ENCODE measurements at places on chromosomes 7 and 10.

DNA sequence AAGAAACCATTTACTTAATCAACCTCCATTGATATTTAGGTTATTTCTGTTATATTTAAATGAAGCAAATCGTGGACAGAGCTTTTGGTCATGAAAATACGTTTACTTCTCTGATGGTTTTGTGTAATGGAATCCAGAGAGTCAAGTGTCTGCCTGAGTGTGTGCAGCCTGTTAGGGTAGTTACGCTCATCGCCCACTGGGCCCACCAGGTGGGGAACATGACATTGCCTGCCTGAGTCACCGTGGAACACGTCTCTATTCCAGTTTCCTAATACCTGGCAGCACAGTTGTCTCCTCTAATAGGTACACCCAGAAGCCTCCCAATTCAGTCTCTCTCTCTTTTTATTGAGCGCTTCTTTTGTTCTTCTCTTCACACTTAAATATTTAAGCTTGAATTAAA, 91.0 kb downstream of the ADCY1 start:
- DNase-seq: no peak

DNA sequence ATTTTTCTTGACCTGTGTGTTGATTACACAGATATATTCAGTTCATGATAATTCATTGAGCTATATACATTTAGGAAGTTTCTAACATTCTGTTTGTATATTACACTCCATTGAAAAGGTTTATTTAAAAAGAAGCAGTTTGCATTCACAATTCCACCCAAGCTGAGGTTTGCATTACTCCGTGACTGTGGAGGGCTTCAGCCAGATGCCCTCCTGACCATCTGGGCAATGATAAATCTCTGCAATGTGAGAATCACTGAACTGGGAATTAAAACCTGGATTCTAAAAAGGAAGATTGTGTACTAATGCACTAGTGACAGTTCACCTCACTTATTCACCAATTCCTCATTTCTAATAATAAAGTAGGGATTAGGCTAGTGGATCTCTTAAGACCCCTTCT, 36.4 kb upstream of the CYP2C9 start:
- DNase-seq: no peak

DNA sequence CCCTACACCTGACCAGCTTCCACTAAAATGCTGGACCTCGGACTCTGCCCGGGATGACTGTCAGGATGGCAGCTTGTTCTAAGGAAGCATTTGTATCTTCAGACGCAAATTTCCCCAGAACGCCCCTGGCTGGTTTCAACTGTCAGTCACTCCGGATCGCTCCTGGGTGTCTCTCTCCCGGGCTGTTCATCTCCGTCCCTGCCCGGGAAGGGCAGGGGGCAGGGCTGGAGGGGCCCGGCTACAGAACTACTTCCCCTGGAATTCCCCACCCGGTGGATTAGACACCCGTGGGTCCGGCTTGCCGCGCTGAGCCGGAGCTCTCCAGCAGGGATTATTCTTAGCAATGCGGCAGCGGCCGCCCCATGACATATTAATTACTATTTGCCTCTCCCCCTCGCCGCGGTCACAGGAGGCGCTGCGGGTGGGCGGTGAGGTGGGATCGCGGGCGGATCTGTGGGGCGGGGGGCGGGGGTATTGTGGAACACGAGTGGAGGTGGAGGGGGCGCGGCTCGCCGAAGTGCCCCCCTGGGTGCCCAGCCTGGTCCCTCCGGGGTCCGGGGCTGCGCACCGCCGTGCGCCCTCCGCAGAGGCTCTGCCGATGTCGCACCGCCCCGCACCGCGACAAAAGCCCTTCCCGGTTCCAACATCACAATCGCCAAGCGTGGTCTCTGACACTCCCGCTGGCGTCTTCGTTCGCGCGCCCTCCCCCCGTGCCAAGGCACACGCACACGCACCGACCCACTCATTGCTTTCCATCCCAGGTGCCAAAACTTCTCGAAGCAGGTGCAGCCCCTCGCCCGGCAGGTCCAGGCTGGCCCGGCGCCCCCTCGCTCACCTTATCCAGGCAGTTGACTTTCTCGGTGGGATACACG, 276.1 kb upstream of the NEBL start:
- DNase-seq: no peak

GRCh38 chr7:50731703-50732582, 50.8 kb downstream of the GRB10 start:
- no peak for DNase-seq

DNA sequence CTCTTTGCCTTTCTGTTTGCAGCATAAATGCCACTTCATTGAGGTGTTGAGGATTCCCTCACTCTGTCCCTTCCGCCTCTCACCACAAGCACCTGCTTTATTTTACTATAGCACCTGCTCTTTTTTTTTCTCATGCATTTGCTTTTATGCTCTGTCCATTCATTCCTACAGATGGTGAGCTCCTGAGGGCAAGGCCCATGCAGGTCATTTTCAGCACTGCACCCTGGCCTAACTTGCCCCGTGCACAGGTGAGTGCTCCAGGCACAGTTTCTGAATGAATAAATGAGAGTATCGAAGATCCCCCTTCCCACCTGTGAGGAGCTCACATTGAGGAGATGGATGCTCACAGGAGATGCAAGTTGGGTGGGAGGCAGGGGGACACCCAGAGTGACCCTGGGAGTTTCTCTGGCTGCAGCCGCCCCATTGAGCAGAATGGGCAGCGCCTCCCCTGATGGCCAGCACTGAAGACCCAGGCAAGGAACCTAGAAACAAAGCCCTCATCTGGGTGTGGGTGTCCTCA, 1.2 kb upstream of the AKR1E2 start:
- DNase-seq: no peak

DNA sequence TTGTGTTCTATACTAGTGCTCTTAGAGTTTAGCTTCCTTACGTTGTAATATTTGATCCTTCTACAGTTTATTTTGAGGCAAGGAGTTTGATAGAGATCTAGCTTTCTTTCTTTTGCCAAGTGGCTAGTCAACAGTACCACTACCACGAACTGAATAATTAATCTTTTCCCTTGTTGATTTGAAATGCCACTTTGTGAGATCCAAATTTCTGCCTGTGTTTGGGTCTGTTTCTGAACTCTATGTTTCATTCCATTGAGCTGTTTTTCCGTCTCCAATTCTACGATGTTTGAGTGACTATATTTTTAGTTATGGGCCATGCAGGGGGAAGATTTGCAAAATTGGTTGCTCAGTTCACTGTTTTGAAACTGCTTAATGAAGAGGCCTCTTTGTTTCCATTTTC, 134.7 kb downstream of the KIAA1217 start:
- DNase-seq: no peak

Data from CD4-positive, alpha-beta T cell treated with Interferon gamma for 1 hour (primary cell).